Stomach (tissue), 19 donors: ENCODE measurements at places on chromosomes 1 and 21. TPM values are rescaled to one million over a fixed set of nuclear protein-coding genes. Genes with fewer than 3 reads are reported as not detected.

IL19 gene
- total RNA-seq, result not detected

TRAPPC10 gene
- total RNA-seq, result 14.6 TPM

SYCP1 gene
- not detected for total RNA-seq

SERPINC1 gene
- 0.89 TPM for total RNA-seq

GCLM gene
- 7.2 TPM for total RNA-seq

AQP10 gene
- not detected for total RNA-seq

PRKAA2 gene
- 14.0 TPM for total RNA-seq

TNNT2 gene
- total RNA-seq, result not detected

OR2T3 gene
- total RNA-seq, result not detected

CHIA gene
- total RNA-seq, result not detected

- DNase-seq, result peak; percentile 33
Measured at GRCh38 chr1:92961896-92962752, 862 bp upstream of the DIPK1A start.

- no peak for DNase-seq
Measured at GRCh38 chr1:14598498-14599182, at the start of gene KAZN. Gene KAZN (plus strand): TSS chr1:14598685.

DNA sequence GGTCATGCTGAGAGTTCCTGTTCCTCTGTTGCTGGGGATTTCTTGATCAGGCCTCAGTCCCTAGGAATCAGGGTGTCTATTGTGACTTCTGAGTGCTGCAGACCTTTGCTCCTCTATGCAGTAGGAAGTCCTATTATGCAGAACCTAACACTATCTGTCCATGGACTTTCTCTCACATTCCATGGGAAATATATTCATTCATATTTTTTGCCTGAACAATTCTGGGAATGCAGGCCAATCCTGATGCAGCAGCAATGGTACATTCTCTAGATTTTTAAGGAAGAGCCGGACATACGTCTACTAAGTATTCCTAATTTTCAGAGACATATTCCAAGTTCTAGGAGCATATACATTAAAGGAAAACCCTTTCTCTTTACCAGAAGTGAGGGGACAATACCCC is 61.1 kb upstream of the C1orf87 start:
- no peak for DNase-seq

DNA sequence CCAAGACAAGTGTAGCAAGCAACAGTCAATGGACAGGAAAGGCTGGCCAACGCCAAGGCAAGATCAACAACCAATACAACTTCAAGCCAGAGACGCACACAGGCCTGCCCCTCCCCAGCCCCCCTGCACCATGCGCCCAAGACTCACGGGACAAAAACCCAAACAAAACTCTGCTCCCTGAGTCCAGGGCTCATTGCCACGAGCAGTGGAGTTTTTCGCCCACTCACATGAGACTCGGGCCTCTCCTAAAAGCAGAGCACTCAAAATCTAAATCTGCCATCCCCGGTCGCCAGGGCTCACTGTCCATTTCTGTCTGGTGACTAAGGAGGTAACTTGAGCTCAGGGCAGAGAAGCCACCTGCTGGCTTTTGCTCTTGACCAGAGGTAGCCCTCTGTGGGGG is 174.8 kb downstream of the CLIC6 start:
- DNase-seq, result peak; percentile 32

- DNase-seq, result no peak
Measured at GRCh38 chr1:96487971-96488370, 233.6 kb upstream of the PTBP2 start.

DNA sequence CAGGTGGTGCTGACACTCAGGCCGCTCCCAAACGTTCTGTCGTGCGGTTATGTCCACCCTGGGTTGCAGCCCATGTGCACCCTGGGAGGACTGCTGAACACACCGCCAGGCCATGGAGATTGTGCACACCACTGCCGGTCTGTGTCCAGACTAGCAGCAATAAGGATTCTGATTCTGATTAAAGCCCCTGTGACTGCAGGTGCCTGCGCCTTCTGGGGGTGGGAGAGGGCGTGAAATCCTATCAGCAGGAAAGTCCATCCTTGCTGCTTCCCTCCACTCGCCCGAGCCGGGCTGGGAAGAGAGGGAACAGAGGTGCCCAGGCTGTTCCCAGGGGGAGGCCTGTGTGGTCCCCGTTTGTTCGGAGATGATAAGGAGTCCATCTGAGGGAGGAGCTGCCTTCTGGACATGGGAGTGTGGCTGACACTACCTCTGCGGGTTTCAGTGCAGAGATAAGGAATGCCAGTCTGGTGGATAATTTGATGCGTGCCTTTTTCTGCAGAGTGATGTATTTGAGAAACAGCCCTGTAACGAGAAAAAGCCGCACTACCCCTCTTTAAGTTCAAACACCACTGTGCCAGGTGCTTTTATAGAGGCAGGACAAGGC is 41.2 kb downstream of the BACE2 start:
- no peak for DNase-seq

GRCh38 chr1:158067662-158068061 is 74.2 kb downstream of the KIRREL1 start:
- no peak for DNase-seq

DNA sequence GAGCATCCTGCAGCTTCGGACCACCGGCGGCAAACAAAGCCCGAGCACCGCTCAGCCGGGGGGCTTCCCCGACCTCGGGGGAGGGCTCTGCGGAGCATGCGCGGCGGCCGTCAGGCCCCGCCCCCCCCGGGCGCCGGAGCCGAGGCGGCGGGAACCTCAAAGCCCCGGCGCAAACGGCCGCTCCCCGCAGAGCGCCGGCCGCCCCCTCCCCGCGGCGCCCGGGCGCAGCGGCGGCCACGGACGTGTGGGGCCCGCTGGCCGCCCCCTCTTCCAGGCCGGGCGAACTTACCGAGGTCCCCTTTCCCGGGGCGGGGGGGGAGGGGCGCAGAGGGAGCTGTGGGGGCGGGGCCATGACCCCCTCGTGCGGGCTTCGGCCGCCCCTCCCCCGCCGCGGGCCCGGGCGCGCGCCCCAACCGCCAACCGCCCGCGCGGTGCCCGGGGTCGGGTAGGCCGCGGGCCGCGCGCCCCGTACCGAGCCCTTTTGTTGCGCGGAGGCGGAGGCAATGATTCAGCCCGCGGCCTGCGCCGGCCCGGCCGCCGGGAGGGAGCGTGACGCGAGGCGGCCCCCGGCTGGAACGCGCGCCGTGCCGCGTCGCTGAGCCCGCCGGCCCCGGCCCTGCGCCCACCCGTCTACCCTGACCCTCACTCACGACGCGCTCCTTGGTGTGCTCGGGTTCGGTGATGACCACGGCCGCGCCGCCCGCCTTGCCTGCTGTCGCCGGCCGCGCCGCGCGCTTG is 1.7 kb downstream of the RCC2 start:
- DNase-seq, result peak; percentile 82

- DNase-seq, result peak; percentile 35
Measured at GRCh38 chr1:237794071-237794470, 96.7 kb downstream of the ZP4 start.

- DNase-seq, result peak; percentile 94
Measured at GRCh38 chr21:41766883-41767605, at the start of gene RIPK4. Gene RIPK4 (minus strand): TSS chr21:41767052. CDS start chr21:41767041, 11 bp downstream.

DNA sequence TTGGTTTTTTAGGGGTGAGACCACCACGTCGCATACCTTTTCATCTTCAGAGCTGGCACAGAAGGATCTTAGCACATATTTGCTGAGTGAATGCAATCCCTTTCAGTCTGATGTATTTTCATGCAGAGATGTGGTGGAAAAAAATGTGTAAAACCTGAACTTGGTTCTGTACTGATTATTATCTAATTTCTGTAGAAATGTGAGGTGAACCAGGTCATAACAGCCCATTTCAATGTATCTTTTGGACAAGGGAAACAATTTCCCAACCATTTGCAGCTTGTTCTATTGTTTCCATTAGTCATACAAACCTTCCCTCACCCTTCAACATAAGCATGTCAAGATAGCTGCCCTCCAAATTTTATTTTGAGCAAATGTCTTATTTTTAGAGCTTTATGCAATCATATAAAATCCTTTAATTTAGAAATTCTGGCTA is 46.8 kb upstream of the RUNX1 start:
- DNase-seq, result no peak

GRCh38 chr1:206784471-206784903 is 12.2 kb upstream of the IL10 start:
- peak; percentile 41 for DNase-seq

- no peak for DNase-seq
Measured at GRCh38 chr1:233459470-233459945, 132.0 kb downstream of the MAP3K21 start.

DNA sequence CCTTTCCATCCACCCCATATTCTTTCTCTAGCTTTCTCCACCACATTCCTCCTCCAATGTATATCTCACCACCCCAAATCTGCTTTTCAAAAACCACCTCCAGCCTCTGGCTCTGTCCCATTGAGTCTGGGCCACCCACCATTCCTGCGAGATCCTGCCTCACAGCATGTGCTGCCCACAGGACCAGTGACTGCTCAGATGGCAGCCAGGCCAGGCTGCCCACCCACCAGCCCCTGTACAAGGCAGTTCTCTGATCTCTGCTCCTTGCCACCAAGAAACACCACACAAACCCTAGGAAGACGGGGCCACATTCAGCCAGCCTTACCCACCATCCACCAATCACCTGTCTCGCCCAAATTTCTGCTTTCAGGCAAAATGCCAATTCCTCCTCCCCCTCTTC is 53.7 kb downstream of the PLEKHA6 start:
- DNase-seq, result no peak

GRCh38 chr21:33268737-33269441 is 2.7 kb downstream of the IL10RB start:
- peak; percentile 99 for DNase-seq

GRCh38 chr21:39377444-39378050 is 28.7 kb upstream of the HMGN1 start:
- peak; percentile 49 for DNase-seq

DNA sequence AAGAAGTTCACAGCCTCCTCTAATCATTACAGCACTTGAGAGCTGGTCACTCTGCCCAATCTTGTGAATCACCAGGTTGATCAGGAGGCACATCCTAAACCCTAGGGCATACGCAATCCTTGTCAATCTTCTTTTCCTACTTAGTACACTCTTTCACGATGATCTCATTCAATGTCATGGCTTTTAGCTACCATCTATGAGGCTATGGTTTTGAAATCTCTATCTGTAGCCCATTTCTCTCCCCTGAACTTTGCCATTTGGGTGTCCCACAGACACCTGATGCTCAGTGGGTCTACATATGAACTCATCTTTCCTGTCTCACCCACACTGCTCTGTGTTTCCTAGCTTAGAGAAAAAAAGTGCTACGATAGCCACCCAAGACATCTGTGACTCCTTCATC is 1.9 kb upstream of the MED18 start:
- no peak for DNase-seq

- DNase-seq, result no peak
Measured at GRCh38 chr1:231933711-231934626, 307.4 kb downstream of the DISC1 start.
